ENCODE measurements at places on chromosomes 6 and 20.

- DNase-seq = no peak
These were observed 15.2 kb upstream of the MCCD1 start for GRCh38 chr6:31513456-31514165.

DNA sequence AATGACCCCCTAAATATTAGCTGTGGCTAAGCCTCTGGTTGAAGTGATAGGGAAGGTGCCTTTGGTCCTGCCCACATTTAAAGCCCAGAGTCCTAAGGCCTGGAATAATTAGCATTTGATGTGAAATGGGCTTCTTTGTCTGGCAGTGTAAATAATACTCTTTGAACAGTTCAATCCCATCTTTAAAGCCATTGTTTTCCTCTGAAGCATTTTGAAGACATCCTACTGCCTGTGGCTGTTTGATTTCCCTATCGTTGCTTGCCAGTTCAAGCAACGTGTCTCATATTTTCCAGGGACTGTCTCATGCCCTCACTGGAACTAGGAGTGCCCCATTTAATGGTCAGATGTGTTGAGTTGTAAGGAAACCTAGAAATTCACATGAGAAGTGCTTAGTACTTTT lies 89.3 kb upstream of the BTN3A2 start:
- DNase-seq = no peak

- no peak for DNase-seq
These were observed 87.4 kb downstream of the CD24 start for GRCh38 chr6:106886922-106887797.

- DNase-seq = no peak
These were observed 68.7 kb upstream of the TAB2 start for GRCh38 chr6:149248693-149249369.

GRCh38 chr6:317448-318144 lies 25.3 kb downstream of the DUSP22 start:
- no peak for DNase-seq

DNA sequence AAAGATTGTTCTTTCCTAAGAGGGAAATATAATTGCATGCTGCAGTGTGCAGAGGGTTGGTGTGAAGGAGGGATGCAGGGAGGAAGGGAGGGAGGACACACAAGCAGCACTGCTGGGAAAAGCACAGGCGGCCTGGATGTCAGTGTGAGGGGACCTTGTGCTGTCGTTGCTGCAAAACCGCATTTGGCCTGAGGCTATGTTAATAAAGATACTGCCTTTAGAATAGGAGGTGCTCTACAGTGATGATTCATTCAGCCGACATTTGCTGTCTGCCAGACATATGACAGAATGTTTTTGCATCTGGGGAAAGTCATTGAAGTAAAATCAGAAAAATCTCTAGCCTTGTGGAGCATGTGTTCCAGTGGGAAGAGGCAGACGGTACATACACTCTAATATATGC lies 50.5 kb upstream of the TRIM26 start:
- no peak for DNase-seq

DNA sequence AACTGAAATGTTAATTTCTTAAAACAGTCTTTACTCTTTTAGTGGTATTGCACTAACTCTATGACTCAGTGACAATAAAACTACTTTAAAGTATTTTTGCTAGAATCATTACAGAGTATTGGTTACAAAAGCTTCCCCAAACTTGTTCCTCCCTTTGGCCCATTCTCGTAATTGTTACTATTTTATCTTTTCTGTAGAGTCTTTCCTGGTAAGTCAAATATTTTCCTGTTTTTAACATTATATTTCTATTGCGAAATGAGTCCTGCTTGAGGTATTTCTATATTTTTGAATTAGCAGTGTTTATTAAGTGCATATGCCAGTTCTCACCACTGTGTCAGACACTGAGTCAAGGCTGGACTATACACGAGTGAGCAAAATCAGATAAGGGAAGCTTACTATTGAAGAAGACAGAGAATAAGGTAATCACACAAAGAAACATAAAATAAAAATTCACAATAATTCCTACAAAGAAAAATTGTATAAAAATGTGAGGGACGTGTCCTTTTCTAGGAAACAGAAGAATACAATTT lies 970.5 kb downstream of the EYS start:
- DNase-seq = no peak

DNA sequence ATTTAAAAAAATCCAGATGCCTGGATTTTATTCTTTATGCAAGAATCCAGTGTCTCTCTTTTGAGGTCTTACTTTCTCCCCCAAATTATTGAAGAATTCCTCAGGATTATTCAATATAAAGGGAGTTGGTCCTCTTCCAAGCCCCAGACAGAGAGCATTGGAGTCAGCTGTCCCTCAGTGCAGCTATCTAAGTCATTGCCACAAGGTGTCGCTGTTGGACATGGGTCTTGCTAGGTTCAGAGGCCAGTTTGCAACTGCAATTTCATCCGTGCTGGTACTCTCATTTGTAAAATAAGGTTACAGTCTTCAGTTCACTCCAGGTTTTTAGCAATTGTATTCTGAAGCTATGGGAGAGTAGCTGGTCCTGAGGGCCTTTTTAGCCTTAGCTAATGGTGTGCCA lies 27.8 kb downstream of the CCN2 start:
- peak; percentile 24 for DNase-seq

DNA sequence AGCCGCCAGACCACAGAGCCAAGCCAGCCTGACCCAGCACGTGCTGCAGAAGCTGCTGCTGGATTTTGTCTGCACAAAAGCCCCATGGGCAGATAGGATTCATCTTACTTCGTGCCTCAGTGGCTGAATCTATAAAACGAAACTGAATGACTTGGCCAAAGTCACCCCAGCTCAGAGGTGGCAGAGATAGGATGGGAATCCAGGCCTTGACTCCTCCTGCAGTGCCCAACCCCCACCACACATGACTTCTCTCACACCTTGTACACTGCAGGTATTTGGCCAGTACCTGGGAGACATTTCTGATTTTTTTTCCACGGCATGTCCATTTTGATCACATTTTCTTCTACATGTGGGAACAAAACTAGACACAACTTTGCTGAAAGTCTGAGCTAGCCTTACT lies 182.1 kb downstream of the ANKRD60 start:
- DNase-seq = no peak

DNA sequence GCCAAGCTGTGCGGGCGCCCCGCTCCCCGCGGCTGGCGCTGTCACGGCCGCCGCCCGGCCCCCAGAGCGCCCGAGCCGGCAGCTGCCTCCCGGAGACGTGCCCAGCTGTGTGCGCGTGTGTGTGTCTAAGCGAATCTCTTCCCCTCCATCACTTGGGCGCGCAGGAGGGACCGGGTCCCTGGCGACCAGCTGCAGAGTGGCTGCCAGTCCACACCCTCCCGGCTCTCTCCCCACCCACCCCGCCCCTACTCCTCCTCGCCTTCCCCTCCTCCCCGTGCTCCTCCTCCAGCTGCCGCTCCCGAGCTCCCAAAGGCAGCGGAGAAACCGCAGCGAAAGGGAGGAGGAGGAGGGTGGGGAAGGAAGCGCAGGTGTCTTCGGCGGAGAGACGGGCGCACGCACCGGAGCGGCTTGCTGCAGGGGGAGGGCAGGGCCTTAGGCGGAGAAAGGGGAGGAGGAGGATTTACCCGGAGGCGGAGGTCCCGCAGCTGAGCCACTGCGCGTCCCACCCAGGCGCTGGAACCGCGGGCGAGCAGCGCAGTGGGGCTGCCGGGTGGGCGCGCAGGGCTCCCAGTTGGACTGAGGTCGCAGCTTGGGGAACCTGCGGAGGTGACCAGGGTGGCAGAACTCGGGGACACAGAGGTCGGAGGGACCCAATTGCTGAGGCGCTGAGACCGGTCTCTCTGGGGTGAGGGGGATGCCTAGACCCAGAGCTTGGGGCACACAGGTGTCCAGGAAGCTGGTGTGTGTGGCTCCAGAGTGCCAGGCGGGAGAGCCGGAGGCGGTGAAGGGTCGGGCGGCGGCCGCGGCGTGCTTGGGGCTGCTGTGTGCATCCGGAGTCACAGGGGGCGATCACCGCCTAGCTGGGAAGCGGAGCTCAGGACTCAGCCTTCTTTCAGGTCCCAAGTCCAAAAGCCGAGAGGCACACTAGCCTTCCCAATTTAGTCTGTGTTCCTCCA lies at the start of gene HS3ST5:
HS3ST5 (minus strand) TSS at position 198 of the 956 bp plus-strand sequence. CDS start 280,178 bp downstream, outside the sequence.
- peak; percentile 85 for DNase-seq

- DNase-seq = no peak
These were observed 78.0 kb downstream of the LAMP5 start for GRCh38 chr20:9592419-9592818.

DNA sequence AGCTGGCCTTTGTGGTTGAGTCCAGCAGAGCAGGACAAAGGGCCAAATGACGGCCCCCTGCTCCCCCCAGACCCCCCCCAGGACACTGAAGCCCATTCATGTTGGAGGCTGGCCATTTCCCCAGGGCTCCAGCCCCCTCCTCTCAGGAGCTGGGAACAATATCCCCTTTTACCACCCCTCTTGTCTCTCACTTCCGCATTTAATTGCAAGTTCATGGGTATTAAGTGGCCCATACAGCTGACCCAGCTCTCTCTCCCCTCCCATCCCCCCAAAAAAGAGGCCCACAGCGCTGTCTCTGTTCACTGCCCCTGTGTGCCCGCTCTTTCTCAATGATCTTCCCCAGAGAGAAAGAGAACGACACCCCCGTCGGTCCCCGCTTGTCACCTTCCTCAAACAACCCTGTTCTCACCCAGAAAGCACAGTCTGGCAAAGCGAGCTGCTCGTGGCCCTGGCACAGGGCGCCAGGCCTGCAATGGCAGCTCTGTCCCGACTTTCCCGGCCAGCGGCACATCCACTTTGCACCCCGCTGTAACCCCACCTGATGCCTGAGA lies 30.4 kb downstream of the PREX1 start:
- no peak for DNase-seq

DNA sequence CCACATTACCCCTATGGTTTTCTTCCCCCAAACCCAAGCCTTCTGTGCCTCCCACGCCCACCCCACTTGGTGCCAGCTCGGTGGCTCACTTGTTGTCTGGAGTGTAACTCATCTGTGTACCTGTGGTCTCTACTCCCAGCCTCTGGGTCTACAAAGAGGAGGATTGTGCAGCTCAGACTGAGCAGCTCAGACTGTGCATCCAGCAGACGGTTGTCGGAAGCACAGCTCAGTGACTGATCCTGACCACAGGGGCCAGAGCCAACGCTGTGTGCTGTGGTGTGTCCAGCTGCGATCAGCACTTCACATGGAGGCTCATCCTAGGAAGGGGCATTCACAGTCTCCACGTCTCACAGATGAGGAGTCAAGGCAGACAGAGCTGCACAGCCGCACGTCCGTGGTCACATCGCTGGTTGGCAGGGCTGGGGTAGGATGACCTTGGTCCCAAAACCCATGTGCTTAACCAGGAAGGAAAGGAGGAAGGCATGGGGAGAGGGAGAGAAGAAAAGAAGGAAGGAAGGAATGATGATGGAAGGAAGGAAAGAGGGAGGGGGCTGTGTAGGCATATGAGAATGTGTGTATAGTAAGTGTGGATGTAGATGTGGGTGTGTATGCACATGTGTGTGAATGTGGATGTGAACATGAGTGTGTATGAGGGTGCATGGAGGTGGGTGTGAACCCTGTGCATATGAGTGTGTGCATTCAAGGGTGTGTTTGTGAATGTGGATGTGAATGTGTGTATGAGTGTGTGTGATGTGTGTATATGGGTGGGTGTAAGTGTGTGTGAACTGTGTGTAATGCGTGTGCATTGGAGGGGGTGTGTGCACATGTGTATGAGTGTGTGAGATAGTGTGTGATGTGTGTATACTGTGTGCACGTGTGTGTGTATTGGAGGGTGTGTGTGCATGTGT lies 28.2 kb upstream of the STX16 start:
- no peak for DNase-seq

DNA sequence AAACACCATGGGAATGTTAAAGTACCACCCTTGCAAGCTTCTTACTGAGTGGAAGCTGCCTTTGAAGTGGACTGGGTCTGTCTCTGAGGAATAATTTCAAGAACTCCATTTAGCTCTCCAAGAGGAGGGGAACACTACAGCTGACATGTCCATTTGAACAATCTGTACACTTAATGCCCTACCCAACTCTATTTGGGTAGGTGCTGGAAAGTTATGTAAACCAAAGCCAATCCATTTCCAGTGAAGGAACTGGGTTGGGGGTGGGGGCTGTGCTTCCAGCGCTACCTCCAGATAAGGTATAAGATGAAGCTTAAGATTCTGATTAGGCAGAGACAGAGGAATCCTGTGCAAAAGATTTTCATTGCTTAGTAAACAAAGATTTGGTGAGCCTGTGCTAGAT lies 122.0 kb downstream of the TCP11 start:
- no peak for DNase-seq
